HS-5 (cell line): ENCODE measurements at places on chromosomes 2 and 18.

DNA sequence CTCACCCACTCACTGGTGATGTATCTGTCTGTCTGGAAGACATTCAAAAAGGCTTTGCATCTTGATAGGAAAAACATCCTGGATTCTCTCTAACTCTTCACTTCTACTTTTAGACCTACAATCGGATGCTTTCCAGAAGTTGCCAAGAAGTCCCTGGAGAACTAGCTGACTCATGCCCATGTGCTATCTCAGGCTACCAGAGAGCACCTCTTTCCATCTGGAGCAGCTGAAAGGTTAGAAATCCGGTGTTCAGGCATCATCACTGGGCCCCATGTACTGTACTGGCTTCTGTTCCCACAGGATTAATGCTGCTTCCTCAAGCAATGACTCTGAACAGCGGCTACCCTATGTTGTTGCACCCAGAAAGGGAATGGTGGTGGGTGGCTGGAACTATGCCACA is 259.0 kb downstream of the NBAS start:
- DNase-seq, result peak; percentile 6

GRCh38 chr2:5412001-5412400 is 280.2 kb upstream of the SOX11 start:
- no peak for DNase-seq

- no peak for DNase-seq
Measured at GRCh38 chr18:10116574-10116973, 202.8 kb downstream of the VAPA start.

DNA sequence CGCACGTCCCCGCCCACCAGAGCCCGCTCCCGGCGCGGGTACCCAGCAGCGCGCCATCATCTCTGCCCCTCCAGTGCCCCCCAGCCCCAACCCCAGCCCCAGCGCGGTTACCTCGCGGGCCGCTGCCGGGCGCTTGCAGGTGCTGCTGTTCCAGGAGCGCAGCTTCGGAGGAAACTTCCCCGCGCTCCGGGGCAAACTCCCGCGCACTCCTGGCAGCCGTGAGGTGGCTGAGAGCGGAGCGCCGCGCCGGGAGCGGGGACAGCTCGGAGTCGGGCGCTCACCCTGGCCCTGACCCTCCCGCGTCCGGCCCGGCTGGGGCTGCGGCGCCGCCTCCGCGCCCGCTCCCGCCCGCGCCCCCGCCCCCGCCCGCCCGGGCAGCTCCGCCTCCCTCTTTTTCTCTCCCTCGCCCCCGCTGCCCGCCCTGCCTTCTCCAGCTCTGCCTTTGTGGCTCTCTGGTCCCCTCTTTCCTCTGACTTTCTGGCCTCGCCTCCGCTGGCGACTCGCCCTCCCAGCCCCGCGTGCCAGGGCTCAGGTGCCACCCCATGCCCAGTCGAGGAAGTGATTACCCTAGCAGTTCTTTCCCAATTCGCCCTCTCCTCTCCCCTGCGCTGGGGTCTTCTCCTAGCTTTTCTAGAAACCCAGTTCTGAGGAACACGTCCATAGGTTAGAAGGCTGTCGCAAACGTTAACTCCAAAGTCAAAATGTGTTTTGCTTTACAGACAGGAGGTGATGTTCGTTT is at the start of gene CHST9:
Gene CHST9 (minus strand): TSS at position 284 of the 739 bp plus-strand sequence. CDS start 42,499 bp downstream, outside the sequence.
- no peak for DNase-seq

- DNase-seq, result no peak
Measured at GRCh38 chr2:199907008-199907714, 3.9 kb upstream of the C2orf69 start.

- no peak for DNase-seq
Measured at GRCh38 chr2:43946685-43947084, 49.1 kb downstream of the LRPPRC start.
